ENCODE measurements at places on chromosomes 7 and 10.

DNA sequence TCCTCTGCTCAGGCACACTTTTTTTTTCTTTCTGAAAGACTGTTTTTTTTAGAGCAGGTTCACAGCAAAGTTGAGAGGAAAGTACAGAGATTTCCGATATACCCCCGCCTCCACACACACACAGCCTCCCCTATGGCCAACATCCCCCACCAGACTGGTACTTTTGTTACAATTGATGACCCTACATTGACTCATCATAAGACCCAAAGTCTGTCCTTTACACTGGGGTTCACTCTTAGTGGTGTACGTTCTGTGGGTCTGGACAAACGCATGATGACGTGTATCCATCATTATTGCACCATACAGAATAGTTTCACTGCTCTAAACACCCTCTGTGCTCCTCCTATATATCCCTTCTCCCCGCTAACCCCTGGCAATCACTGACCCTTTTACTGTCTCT lies 107.7 kb downstream of the RBM20 start:
- no peak for DNase-seq

DNA sequence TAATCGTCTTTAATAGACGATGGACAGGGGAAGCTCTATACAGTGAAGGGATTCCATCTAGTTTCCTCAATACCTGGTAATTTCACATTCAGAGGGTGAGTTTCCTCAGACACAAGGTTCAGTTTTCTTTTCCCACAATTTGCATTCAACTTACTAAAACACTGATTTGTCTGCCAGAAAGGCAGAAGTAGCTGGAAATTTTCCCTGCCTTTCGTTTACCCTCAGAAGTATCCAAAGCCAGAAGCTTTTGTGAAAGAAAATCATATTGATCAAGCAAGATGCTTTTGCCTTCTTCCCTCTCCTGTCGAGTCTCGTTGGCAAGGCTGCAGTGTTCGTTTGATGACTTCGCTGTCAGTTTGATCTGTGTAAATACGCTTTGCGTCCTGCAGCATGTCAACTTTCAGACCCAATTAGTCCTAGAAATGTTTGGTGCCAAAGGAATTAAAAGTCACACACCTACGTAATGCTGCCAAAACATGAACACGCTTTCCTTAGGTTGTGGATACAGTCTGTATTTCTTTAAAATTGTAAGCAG lies 631.9 kb upstream of the FOXK1 start:
- DNase-seq: no peak

DNA sequence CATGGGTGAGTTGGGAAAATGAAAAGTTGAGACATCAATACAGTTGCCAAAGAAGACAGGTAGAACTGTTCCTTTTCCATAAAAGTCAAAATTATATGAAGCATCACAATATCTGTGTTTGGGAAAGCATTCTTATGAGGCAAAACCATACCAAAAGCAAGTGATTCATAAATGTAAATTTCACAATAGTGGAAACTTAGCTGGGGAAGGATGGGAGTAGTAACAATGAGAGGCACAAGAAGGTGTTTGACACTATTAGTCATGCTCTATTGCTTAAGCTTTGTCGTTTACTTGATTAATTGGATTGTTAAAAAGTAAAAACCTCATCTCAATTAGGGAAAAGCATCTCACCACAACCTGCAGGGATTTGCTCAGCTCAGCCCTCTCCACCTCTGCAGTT lies 240.2 kb downstream of the C7orf25 start:
- no peak for DNase-seq

GRCh38 chr10:79393924-79394610 lies 46.8 kb downstream of the PPIF start:
- DNase-seq: no peak

DNA sequence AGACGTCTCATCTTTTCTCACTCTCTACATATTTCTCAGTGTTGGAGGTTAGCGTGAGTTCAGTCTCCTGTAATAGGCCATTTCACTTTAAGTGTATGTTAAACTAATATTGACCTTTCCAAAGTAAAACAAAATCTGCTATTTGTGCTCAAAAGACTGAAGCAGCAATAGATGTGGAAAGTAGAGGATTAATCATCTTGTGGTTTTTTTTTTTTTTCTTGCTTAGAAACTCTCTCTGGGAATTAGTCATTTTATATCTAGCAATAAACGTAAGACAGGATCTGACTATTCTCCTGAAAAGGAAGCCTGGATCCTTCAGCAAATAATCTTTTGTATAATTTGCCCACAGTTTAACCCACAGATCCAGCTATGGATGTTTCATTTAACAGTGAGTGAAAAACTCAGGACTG lies 81.7 kb downstream of the NRP1 start:
- DNase-seq: no peak

- no peak for DNase-seq
These were observed 526.5 kb downstream of the PARD3 start for GRCh38 chr10:34288634-34289033.

- no peak for DNase-seq
These were observed 179.3 kb downstream of the NPSR1 start for GRCh38 chr7:34837316-34837715.

- no peak for DNase-seq
These were observed 12.4 kb downstream of the CTBP2 start for GRCh38 chr10:125147971-125148439.

DNA sequence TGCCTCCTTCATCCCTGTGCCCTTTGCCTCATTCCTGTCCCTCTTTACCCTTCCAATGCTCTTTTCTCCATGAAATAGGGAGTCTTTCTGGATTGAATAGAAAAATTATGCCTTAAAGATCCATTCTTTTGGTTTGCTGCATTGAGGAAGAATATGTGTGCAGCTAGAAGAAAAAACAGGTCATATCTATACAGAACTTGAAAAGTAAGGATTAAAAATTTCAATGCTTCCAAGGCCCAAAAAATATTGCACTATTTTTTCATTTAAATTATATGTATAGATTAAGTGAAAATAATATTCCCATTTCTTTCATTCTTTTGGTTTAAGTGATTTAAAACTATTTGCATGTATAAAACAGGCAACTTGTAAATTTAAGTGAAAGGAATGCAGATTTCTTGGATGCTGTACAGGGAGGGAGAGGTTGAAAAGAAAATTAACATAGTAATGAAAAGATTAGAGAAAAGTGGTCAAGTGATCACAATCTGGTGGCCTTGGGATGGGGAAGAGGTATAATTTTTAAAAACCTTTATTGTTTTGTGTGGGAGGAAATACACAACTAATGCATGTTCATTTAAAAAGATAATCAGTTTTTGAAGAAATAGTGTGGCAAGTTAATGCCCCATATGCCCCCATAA lies 18.5 kb upstream of the EVX1 start:
- no peak for DNase-seq

- DNase-seq: no peak
These were observed 1213.2 kb downstream of the XPNPEP1 start for GRCh38 chr10:108709927-108710722.

DNA sequence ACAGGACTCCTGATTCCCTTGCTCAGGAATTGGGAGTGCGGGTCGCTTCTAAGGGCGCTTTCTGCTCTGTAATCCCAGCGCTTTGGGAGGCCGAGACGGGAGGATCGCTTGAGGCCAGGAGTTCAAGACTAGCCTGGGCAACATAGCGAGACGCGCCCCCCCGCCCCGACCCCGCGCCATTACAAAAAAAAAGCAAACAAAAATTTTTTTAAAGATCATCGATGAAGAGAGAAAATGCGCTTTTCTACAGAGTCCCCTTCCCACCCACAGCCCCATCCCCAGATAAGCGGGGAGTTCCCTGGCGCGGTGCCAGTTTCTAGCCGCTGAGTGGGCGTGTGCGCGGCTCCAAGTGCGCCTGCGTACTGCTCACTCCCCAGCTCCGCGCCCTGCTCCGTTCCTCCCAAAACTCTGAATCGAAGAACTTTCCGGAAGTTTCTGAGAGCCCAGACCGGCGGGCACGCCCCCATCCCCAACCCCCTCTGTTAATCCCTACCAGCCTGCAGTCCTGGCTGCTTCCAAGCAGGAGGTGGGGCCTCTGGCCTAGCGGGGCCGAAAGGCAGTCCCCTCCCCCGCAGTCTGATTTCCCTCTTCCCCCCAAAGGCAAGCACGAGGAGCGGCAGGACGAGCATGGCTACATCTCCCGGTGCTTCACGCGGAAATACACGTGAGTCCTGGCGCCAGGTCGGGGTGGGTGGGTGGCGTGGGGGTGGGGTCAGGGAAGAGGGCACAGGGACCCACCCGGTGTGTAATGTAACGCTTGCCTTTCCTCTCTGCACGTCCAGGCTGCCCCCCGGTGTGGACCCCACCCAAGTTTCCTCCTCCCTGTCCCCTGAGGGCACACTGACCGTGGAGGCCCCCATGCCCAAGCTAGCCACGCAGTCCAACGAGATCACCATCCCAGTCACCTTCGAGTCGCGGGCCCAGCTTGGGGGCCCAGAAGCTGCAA lies 1.0 kb downstream of the HSPB1 start:
- no peak for DNase-seq

DNA sequence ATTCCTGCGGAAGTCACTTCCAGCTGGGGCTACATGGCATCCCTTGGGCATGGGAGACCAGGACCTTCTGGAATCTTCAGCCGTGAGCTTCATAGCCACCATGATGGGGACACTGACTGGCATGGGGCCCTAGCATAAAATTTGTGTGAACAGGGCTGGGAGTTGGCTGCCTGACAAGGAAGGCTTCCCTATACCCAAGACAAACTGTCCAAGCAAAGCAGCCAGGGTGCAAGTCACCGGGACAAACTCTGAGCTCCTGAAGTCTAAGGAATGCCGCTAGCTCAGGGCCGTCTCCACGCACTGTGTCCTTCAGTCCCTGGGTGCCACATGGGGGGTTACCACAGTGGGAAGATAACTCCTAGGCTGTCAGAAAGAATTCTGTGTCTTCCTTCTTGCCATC lies 627.4 kb downstream of the CALN1 start:
- no peak for DNase-seq

GRCh38 chr10:67784474-67784873 lies 53.5 kb downstream of the DNAJC12 start:
- no peak for DNase-seq

DNA sequence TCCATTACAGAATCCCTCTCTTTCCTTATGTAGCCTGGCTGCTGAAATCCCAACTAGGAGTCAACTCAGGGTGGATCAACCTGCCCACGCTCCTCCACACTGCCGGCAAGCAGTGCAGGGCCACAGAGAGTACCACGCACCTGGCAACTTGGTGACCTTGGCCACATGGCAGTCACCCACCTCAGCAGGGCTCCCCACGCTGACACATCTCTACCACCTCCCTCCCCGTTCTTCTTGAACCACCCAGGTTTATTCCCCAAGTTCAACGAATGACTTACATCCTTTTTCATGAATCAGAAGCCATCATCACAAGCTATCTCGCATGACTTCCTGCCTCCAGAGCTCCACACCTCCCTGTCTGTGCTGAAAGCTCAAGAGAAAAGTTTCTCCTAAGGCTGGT lies 153.4 kb downstream of the GRID1 start:
- DNase-seq: no peak
